ENCODE measurements at places on chromosomes 2 and 18. TPM values are rescaled to one million over a fixed set of nuclear protein-coding genes. Genes with fewer than 3 reads are reported as not detected.

The AKAIN1 gene
- not detected for total RNA-seq

The CFAP210 gene
- total RNA-seq = not detected

The GPR155 gene
- total RNA-seq = 2.3 TPM

DNA sequence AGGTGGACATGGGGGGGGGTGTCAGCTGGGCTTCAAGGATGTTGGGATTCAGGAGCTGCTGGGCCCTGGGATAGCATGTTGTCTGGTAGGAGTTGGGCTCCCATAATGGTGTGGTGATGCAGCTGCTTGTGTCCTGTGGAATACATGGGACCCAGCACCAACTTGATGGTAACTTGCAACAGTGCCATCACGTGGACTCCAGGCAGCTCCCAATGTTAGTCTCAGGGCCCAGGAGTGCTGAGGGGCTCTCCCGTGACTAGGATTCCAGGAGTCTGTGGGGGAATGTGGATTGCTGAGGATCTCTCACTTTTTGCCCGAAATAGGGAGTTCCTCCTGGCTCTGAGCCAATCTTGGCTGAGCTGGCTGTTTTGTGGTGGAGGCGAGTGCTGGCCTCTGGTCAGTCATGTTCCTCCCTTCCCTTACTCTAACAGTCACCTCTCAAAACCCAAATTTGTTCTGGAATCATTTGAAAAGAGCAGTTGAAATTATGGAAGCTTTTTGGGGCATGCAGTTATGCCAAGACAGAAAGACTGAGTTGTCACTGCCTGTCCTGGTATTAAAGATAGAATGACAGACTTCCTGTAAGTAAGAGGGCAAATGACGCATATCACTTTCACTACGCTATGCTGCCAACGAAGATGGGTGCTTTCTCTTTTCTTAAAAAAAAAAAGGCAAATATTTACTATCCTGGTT lies 607.1 kb downstream of the ADCYAP1 start:
- DNase-seq = no peak

The KCNG2 gene
- not detected for total RNA-seq

- DNase-seq = no peak
These were observed 40.5 kb upstream of the AP1S3 start for GRCh38 chr2:223877721-223878410.

DNA sequence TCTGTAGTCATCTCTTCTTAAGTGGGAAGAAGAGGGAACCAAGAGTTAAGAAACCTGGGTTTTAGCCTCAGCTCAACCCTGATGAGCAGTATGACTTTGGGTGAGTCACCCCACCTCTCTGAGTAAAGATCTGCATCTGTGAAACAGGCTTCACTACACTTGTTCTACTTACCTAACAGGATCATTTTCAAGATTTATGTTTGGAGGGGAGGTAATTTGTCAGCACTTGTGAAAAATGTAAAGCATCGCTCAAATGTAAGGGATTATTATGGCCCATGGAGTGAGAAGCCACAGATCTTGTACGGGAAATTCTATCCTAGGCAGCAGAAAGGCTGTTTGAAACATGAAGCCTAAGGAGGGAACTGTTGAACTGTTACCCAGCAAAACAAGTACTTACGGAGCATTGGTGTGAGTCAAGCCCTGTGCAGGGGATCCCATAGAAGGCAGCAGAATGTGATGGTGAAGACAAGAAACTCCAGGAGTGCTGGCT lies 160.6 kb downstream of the PRKCE start:
- no peak for DNase-seq

The KRTCAP3 gene
- total RNA-seq = 104 TPM

- no peak for DNase-seq
These were observed 72.2 kb upstream of the B3GNT7 start for GRCh38 chr2:231323316-231323715.

GRCh38 chr2:44731505-44731904 lies 210.0 kb upstream of the SIX3 start:
- no peak for DNase-seq

The AFF3 gene
- total RNA-seq = 10.6 TPM

DNA sequence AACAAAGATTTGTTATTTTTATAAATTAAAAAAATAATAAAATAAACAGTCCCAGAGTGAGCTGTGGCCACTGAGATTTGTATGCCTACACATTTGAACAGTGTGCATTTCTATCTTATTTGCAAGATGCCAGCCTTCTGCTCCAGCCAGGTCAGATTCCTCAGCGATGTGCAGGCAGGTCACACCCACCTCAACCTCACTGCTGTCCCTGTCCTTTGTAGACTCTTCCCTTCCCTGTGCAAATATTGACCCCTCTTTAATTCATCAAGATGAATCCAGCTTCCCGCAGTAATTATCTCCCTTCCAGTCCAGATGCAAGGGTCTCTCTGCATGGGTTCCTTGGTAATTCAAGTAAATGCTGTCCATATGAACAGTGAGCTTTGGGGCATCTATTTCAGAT lies 256.2 kb downstream of the PIEZO2 start:
- no peak for DNase-seq

- no peak for DNase-seq
These were observed 304.0 kb upstream of the REG3G start for GRCh38 chr2:78721355-78722033.

The CRYGB gene
- not detected for total RNA-seq

GRCh38 chr2:109481196-109481555 lies 132.6 kb downstream of the SEPTIN10 start:
- peak; percentile 82 for DNase-seq

The MERTK gene
- total RNA-seq = 9.2 TPM

The HOXD12 gene
- not detected for total RNA-seq

DNA sequence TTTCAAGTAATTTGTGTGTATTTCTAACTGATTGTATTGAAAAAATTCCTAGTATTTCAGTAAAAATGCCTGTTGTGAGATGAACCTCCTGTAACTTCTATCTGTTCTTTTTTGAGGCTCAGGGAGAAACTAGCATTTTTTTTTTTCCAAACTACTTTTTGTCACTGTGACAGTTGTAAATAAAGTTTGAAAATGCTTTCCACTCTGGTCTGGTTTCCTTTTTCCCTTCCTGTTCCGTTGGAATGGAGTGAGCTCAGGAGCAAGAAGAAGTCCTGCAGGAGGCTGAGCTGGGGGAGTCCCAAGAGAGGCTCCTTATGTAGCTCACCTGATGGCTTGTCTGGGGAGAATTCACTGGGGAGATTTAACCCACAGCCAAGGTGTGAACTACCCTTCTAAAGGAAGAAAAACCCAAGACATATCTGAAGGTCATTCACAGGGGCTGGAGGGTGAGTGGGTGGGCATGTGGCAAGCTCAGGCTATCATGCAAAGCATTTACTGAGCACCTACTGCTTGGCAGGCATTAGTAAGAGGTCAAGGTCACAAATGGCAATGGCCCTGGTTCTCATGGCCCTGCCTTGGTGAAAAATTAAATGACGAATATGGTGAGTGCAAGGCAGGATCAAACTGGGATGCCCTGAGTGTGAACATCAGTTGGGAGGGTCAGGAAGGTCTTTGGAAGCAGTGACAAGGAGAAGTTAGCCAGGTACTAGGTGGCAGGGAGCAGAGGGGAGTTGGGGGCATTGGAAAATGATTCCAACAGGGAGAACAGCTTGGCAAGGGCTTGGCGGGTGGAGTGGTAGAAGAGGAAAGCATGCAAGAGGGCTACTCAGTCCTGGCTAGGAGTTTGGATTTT lies 28.7 kb downstream of the LBH start:
- no peak for DNase-seq

- no peak for DNase-seq
These were observed 62.7 kb upstream of the MAPRE2 start for GRCh38 chr18:34978533-34978893.

DNA sequence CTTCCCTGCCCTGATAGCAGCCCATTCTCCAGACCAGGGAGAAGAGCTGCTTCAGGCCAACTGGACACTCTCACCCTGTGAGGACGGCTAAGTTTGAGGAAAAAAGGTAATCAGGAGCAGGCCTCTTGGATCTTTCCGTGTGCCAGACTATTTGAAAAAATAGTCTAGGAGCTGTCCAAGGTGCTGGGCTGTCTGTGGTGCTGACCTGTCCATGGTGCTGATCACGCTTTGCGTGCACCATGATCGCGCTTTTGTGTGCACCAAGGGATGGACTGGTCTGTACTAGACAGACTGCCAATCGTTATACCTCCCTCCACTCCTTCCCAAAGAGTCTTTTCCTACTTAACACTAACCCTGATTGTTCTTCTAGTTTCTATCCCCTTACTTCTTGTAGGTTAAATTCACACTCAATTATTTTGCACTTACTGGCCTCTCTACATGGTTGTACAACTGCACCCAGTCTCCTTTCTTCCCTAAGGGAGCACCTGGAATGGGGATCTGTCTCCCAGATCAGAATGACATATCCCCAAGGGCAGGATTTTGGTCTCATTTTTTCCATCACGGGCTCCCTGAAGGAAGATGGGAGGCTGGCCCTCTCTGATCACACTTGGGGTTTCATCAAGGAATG lies 295.4 kb downstream of the CELF4 start:
- DNase-seq = no peak

The ACMSD gene
- not detected for total RNA-seq

The PHLPP1 gene
- 22.9 TPM for total RNA-seq

DNA sequence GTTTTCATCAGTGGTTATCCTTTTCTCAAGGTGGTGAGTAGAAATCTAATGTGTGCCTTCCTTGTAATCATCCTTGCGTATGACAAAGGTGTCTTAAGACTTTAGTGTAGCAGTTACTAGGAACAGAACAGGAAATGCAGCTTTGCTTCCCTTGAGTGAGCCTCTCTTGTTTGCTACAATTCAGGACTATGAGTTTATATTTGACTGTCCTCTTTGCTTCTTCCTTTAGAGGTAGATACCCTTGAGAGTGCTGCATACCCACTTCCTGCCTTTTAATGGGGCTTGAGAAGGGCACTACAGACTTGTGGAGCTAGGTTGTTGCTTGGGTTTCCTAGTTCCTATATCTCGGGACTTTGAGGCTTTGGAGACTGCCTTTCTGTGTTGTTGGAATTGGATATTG lies 3.8 kb downstream of the KCNJ13 start:
- DNase-seq = no peak

GRCh38 chr18:25251068-25251467 lies 100.9 kb downstream of the ZNF521 start:
- DNase-seq = no peak

The HAAO gene
- total RNA-seq = 18.9 TPM

- DNase-seq = no peak
These were observed 5.7 kb downstream of the ZNF385B start for GRCh38 chr2:179855673-179856072.

- no peak for DNase-seq
These were observed 31.5 kb upstream of the SMAD7 start for GRCh38 chr18:48982266-48982665.

- DNase-seq = no peak
These were observed 27.5 kb upstream of the GBX2 start for GRCh38 chr2:236195726-236196125.

DNA sequence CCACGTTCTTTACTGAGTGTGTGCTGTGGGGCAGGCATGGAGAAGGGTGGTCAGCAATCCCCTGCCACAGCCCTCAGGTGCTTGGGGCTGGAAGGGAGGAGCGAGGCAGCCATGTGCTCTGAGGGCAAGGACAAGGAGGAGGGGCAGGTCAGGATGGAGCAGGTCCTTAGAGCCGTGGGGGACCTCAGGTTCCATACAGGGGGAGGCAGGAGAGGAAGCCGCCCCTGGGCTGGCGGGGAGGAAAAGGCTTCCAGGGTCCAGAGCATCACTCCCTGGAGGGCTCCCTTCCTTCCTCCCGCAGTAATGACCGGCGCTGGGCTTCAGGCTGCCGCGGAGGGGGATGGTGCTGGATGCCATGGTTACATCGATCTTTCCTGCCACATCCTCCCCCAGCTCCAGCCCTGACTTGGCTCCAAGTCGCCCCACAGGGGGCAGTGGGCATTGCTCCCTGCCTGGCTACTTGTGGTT lies 6.6 kb downstream of the GAREM2 start:
- DNase-seq = no peak

DNA sequence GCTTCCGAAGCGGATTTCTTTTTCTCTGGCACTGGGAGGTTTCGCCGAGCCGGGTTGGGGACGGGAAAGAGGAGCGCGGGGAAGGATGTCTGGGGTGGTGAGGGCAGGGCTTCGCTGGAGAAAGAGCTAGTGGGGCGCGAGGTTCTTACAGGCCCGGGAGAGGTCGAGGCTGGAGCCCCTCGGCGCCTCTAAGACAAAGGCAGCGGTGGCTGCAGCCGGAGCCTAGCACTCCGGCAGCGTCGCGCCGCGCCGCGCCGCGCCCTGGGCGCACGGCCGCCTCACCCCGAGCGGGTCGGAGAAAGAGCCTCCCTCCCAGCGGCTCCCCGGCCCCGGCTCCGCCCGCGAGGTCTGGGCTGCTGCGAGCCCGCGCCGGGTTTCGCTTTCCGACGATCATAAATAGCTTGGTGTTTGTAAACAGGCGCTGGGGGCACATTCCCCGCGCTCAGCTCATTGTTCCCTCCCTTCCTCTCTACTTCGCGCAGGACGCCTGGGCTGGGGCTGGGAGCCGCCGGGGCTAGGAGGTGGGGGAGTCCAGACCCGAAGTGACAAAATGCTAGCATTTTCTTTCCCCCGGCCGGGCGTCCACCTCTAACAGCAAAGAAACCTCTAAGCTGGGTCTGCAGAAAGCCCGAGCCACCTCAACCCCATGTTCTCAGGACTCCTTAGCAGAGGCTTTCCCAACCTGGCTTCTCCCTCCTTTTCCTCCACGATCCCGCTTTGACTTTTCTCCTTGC lies 813 bp upstream of the MEIS1 start:
- DNase-seq = peak; percentile 57

The NR4A2 gene
- 9.7 TPM for total RNA-seq

DNA sequence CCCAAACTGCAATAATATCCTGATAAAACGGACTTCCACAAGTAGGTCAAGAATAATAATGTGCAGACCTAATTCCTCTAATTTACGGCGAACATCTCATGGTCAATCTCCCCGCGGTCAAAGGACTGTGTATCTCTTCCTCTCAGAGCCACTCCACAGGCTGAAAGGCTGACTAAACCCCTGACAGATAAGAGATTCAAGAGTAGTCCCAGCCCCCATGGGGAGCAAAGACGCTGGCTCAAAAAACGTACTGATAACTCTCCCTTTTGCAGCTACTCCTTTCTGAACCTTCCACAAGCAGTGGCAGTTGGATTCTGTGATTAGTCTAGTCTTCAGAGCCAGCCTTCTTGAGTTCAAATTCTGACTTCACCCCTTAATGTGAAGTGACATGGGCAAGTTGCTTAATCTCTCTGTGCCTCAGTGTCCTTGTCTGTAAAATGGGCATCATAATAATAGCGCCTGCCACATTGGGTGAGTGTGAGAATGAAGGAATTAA lies 19.7 kb upstream of the IL18R1 start:
- no peak for DNase-seq

The RAB6C gene
- total RNA-seq = not detected

DNA sequence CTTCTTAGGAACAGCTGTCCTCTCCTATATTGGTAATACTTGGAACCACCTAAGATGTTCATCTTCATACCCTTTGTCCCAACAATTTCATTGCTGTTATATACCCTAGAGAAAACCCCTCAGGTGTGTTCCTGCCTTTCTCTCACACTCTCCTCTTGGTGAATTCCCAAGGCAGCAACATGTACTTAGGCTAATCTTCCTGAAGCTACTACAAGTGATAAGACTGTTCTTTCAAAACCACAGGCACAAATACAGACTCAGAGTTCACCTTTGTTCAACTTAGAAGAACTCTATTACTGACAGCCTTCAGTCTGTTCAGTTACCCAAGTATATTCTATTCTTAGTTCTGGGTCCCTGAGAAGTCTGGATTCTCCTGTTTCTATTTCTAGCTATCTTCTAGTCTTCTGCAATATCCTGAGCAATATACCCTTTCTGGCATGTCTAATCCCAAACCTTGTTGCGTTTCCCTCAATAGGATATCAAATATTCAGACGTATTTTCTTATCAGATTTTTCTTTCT lies 247.7 kb upstream of the STON1 start:
- DNase-seq = no peak

The LRRTM1 gene
- total RNA-seq = 0.34 TPM
